ENCODE measurements at places on chromosomes 6 and 20.

DNA sequence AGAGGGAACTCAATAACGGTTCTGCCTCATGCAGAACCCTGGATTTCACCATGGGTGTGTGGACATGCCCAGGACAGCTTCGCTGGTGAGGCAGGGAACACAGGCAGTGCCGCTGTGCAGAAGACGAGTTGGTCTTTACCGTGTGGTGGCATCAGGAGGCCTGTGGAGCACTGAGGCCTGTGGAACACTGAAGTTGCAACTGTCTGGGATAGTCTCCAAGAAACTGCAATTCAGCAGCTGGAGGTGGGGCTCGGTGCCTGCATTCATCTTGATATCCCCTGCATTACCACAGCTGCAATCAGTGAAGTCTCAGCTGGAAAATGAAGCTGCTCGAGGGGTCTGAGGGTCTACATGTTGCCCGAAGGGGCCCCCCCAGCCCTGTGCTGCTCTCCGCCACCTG, 202.4 kb upstream of the CDH4 start:
- DNase-seq: no peak

- DNase-seq: no peak
Observed at GRCh38 chr6:84504025-84504424, 260.4 kb downstream of the TBX18 start.

DNA sequence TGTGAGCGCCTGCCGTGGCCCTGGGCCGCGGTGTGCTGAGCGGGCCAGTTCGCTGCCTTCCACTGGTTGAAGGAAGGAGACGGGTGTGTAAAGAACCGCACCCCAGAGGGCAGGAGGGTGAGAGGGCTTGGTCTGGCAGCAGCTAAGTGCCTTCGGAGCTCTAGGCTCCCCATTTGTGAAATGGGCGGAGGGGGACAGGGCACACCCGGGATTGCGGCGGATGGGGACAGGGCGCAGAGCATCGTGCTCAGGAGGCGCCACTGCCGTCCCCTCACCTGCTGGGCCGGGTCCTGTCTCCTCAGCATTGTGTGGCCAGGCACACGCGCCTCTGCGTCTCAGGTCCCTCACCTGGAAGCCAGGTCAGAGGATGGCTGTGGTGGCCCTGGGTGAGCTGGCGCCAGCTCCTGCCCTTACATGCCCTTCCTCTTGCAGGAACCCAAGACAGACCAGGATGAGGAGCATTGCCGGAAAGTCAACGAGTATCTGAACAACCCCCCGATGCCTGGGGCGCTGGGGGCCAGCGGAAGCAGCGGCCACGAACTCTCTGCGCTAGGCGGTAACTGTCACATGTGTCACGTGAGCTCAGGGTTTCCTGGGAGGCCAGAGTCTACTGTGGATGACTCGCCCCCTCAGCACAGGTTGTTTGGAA, 3.1 kb downstream of the ADRM1 start:
- no peak for DNase-seq

DNA sequence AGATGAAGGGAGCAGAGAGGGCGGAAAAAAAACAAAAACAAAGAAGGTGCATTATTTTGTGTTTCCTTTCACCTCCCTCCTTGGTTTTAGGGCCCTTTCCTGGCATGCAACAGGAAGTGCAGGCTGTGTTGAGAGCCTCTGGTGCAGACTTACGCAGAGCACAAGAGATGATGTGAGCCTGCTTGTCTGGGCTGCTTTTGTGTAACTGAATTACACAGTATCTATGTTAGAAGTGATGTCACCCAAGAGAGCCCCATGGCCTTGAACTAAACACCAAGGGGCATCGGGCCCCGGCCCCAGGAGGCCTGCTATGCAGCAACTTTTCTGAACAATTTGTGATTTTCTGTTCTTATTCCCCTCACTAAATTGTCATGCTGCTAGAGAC, 25.5 kb downstream of the GNAS start:
- no peak for DNase-seq

GRCh38 chr6:37878150-37878710, 58.7 kb downstream of the ZFAND3 start:
- DNase-seq: no peak

GRCh38 chr6:170107606-170108222, 183.2 kb downstream of the DLL1 start:
- no peak for DNase-seq

DNA sequence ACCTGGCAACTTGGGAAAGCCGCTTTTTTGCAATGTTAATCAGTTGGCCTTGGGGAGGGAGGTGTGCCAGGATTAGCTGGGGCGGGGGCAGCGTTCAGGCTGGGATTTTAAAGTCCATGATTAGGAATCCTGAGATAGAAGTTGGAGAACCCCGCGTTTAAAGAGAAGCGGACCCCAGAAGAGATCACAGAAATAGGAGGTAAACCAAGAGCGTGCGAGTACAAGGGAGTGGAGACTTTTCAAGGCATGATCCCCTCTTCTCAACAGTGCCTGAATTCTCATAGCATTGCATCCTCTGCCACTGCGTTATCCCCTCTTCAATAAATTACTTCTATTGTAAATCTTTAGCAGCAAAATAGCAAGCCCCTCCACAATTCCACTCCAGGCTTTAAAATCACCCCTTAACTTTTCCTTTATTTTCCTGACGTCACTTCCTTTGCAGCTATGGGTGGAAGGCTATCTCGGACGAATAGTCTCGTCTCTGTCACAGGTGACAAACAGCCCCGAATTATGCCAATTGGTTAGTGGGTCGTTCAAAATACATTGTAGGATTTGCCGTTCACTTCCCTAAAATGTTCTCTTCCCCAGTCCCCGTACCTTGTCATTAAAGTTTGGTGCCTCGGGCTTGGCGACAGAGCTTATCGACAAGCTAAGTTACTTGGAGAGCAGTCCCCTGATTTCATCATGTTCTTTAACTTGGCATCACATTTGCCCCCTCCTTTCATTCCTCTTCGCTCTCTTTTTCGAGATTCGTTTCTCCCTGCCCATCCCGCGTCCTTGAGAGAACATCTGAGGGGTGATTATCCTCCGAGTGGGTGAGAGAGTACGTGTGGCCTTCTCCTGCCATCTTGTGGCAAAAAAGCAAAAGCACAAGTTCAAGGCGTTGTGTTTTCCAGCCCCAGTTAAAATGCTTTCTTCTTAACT, 17.1 kb downstream of the OR2B2 start:
- DNase-seq: no peak
